Suprapubic skin (tissue), 4 donors: ENCODE measurements at places on chromosomes 6 and 20. TPM values are rescaled to one million over a fixed set of nuclear protein-coding genes. Genes with fewer than 3 reads are reported as not detected.

The COL9A3 gene
- 9.3 TPM for total RNA-seq

The OTOR gene
- total RNA-seq, result not detected

The SMLR1 gene
- total RNA-seq, result not detected

- DNase-seq, result no peak
Measured at GRCh38 chr6:83868639-83869038, 9.2 kb downstream of the CYB5R4 start.

DNA sequence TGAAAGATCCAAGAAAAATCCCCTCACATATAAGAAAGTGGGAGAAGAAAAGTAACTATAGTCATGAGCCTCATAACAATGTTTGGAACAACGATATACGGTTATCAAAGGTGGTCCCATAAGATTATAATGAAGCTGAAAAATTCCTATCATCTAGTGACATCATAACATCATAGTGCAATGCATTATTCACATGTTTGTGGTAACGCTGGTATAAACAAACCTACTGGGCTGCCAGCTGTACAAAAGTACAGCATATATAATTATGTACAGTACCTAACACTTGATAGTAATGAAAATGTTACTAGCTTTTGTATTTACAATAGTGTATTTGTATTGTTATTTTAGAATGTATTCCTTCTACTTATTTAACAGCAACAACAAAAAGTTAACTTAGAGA, 240.7 kb downstream of the RNGTT start:
- no peak for DNase-seq

- DNase-seq, result no peak
Measured at GRCh38 chr20:10271494-10272219, 53.0 kb downstream of the SNAP25 start.

GRCh38 chr6:25034431-25034921, 98.7 kb upstream of the RIPOR2 start:
- no peak for DNase-seq
